Kidney glomerular epithelial cell (primary cell): ENCODE measurements at places on chromosomes 12 and 14.

DNA sequence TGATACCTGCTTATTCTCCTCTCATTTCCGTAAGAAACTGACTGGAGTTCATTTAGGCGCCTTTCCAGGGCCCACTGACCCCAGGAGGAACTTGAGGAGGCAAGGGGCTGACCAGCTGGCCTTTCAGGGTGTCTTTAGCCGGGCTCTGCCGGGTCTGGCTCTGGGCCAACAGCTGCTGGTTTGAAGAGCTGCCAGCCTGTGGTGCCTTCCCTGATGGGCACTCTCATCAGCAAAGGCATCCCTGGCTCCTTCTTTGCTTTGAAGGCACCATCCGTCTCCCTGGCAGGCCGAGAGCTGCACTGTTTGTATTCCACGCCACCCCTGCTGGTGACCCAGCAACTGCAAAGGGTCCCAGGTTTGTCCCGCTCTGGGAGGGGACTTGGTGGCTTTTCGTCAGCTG, 42.0 kb downstream of the IQSEC3 start:
- DNase-seq = peak; percentile 29

DNA sequence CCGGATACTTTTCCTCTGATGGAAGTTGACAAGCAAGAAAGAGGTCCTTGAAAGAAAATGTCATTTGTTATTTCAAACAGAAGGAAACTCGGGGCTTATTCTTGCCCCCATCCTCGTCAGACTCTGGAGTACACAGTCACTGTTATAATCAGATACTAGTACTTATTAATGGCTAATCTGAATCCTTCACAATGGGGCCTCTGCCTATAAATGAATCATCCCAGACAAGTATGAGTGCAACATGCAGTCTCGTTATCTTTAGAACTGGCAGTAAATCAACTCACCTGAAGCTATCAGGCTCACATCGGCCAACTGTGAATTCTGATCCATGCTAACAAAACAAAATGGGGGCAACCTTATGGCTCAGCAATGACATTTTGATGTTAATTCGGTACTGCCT, 216.7 kb downstream of the GRIN2B start:
- DNase-seq = peak; percentile 20

GRCh38 chr14:72574715-72575114, 319.2 kb downstream of the DPF3 start:
- DNase-seq = no peak

GRCh38 chr14:23869078-23869719, 84.4 kb upstream of the DHRS4 start:
- no peak for DNase-seq

GRCh38 chr12:125696054-125696453, 630.8 kb downstream of the AACS start:
- DNase-seq = no peak

DNA sequence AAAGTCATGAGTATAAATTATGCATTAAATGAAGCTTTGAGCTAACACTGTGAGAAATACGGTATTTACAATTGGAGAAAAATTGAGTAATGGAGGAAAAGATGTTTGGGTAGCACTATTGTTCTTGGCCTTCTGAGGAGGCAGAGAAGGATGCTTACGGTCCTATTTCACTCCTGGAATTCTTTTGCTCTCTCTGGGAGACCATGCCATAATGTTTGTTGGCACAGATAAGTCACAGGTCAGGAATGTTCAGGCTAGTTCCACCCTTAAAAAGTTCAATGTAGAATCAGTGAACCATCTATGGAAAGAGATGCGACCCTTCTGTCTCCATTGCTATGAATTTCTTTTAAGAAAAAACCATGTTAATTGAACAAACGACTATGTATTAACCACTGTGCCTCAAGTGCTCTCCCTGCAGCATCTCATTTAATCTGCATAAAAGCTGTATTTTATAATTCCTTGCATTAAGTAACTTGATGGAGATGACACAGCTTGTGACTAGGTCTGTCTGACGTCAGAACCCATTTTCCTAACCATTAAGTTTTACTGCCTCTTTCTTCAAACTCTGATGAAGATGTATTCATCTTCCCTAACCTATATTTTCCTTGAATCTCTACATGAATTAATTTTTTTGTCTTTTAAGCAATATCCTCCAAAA, 9.5 kb downstream of the BATF start:
- DNase-seq = peak; percentile 64

DNA sequence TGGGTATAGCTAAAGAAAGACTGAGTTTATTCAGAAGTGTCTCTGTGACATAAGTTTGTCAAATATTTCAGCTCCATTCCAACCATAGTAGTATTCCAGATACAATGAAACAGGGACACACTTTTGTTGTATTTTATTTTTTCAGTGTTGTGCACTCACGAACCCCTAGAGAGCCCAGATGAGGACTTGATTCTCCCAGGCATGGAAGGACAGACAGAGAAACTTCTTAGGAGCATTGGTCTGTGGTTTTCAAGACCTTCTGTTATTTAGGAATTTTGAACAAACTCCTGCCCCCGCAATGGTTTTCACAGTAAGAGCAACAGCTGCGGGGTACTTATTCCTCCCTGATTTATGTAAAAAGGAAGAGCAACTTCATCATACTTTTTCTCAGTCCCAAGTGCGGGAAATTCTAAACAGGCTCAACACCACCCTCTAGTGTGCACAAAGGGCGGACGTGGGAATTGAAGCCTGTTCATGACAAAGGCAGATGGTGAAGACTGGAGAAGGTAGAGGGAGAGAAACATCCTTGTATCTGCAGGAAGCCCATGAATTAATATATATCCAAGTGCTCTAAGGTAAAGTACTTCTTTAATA, 147.6 kb downstream of the PAH start:
- DNase-seq = peak; percentile 37

DNA sequence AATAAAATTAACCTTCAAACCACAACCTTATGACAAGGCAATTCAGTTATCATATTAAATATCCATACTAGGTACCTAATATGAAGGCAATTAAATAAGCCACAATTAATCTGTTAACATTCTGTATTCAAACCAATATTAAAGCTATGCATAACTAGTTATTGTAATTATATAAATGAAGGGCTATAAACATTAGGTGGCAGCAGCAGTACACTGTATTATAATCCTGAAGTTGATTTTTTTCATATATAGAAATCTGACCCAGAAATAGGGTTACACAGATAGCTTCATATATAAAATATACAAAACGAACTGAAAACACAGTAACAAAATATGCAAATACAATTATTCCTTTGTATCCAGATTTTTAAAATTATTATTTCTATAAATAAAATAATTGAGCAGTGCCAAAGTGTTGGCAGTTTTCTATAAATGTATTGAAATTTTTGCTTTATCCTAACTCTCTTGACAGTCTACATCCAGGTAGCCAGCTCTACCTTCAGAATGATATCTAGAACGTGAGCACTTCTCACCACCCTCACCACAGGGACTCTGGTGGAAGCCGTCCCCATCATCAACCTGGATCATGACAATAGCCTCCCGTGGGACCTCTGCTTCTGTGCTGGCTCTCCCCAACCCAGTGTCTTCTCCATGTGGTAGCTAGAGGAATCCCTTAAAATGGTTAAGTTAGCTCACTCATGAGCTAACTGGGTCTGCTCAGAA, 136.2 kb downstream of the MED13L start:
- DNase-seq = no peak

DNA sequence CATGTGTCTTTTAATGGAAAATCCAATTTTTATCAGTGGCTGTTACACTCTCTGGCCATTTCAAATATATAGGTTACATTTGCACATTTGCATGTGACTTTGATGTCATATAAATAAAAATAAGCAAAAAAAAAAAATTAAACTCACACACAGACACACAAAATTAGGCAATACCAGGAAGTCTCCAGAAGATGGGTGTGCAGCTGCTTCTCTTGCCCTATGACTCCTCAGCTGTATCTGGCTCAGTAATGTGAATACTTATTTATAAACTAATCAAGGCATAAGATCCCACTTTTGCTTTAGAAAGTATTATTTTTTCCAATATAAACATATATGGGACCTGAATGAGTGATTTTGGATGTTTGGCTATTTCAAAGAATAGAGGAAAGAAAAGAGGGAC, 461.1 kb downstream of the LRIG3 start:
- DNase-seq = no peak

DNA sequence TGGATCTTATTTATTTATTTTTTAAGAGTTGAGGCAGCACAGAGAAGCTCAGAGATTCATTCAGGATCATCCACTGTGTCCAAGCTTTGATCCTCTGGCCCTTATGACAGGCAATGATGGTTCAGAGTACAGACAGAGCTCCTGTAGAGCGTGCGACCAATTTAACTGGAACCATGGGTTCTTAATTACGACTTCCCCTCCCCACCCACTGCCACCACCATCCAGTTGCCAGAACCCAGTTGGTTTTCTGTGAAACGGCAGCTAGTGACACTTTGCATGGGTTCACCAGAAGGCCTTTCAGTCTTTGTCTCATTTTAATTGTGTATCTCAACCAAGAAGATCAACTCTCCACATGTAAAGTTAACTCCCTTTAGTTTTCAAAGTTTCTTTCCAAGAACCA, 478.2 kb downstream of the ZFP36L1 start:
- DNase-seq = no peak

- peak; percentile 55 for DNase-seq
Observed at GRCh38 chr14:33534632-33535031, 416.2 kb downstream of the EGLN3 start.

DNA sequence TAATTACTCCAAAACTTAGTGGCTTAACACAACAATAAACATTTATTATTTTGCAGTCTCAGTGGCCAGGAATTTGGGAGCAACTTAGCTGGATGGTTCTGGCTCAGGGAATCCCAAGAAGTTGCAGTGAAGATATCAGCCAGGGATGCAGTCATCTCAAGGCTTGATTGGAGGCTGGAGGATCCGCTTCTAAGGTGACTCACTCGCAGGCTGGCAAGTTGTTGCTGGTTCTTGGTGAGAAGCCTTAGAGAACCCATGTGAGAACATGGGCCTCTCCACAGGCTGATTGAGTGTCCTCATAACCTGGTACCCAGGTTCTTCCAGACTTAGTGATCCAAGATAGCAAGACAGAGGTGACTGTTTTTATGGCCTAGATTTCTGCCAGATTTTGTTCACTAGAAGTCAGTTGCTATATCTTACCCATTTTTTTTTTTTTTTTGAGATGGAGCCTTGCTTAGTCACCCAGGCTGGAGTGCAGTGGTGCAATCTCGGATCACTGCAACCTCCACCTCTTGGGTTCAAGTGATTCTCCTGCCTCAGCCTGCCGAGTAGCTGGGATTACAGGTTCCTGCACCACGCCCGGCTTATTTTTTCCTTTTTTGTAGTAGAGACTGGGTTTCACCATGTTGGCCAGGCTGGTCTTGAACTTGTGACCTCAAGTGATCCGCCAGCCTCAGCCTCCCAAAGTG, 32.5 kb downstream of the BRMS1L start:
- DNase-seq = peak; percentile 26

DNA sequence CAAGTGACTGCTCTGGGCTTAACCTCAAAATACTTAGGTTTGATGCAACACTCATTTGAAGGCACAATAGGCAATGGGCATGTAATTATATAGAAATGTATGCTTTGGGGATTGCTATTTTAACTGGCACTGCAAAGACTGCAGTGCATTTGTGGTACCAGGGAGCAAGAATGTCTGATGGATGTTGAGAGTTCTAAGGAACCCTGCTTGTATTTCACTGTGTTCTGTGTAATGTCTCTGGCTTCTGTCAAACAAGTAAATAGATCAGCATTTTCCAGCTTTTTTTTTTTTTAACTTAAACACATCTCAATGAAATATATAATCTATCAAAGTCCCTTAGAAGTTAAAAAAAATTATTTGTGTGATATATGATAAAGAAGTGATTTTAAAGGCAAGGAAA, 94.8 kb upstream of the ATP2B1 start:
- DNase-seq = no peak

DNA sequence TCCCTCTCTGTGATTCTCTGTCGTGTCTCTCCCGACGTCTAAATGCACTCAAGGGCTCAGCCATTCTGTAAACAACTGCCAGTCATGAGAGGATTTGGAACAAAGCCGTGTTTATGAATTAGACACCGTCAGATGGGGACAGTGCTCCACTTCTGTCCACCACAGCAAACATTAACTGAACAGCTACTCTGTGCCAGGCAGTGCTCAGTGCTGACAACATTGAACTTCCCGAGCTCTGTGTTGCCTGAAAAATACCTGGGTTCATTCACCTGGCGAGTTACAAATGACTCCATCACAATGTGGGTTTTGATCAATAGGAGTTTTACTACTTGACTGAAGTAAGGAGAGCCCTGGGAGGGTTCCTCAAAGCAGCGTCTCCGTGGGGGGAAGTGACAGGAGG, 139.3 kb downstream of the GLT1D1 start:
- DNase-seq = no peak

DNA sequence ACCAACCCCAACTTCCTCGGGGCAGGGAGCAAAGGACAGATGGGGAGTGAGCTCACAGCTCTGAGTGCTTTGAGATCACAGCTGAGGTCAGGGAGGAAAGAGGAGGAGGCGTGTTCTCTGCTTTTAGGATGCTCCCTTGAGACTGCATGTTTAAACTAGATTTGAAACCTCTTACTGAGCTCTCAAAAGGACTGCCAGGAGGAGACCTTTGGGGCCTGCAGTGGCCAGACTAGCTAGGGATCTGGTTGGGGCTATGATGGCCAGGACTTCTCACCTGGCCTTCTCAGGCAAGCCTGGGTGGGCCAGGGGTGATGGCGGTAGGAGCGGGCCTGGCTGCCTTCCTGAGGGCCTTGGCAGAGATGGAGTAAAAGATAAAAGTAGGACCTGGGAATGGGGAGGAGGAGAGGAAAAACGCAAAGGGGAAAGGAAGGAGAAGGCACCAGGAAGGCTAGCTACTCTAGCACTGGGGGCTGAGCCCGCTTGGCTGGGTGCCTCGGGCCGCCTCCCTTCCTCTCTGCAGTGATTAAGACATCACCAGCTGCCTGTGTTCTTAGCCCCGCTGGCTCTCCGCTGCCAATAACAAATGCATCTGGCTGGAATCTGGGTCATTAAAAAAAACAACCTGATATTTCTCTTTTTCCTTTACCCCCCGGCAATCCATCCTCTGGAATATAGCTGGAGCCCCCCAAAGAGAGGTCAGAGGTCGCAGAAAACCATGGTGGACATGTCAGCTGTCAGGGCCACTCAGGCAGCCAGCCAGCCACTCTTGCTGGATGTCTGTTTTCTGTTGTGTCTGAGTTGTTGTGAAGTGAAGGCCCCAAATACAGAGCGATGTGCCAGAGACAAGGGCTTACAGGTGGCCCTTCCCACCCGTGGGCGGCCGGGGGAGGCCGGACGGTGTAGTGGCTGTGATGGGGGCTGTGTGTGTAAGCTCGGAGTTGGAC, 141.3 kb downstream of the TSPAN9 start:
- DNase-seq = no peak

DNA sequence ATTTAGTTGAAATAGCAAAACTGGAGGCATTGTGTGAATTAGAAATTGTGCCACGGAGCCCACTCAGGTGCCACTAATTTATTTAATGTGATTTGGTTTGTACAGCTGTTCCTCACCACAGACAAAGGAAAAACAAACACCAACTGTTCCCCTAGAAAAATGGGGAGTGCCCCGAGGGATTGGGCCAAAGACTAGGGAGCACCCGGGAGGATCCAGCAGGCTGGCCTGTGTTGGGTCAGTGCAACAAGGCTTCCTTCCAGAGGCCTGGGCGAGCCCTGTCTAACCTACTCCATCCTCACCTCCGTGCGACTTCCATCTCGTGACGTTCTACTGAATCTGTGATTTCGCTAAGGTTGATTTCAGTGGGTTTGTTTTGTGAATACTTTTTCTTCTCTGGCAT, 206.2 kb downstream of the CHST11 start:
- DNase-seq = no peak

GRCh38 chr14:20935303-20935984, 19.8 kb upstream of the RNASE2 start:
- no peak for DNase-seq

GRCh38 chr12:64864319-64864718, 39.9 kb downstream of the TBC1D30 start:
- no peak for DNase-seq
